ENCODE measurements at places on chromosomes 12 and 14.

- peak; percentile 7 for DNase-seq
These were observed 61.3 kb downstream of the CDK17 start for GRCh38 chr12:96338852-96339471.

DNA sequence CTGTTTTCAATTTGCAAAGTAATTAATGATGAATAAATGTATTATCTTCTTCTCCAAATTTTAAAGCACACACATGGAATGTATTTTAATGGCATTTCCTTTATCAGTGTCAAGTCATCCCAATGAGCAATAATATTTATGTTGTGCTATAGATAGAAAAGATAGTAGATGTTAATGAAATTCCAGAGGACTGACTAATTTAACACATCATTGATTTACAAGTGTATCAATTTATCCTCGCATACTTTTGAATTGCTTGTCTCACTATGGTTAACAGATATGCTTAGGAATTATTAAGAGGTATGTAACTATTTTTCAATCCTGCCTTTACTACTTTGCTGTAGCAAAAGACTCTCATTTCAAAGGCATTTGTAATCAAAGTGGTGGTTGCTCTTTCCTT is 842.9 kb downstream of the SLC6A15 start:
- no peak for DNase-seq

GRCh38 chr12:39660101-39660500 is 40.5 kb upstream of the ABCD2 start:
- DNase-seq: no peak

GRCh38 chr12:79302162-79302814 is 388.5 kb downstream of the PAWR start:
- DNase-seq: no peak

DNA sequence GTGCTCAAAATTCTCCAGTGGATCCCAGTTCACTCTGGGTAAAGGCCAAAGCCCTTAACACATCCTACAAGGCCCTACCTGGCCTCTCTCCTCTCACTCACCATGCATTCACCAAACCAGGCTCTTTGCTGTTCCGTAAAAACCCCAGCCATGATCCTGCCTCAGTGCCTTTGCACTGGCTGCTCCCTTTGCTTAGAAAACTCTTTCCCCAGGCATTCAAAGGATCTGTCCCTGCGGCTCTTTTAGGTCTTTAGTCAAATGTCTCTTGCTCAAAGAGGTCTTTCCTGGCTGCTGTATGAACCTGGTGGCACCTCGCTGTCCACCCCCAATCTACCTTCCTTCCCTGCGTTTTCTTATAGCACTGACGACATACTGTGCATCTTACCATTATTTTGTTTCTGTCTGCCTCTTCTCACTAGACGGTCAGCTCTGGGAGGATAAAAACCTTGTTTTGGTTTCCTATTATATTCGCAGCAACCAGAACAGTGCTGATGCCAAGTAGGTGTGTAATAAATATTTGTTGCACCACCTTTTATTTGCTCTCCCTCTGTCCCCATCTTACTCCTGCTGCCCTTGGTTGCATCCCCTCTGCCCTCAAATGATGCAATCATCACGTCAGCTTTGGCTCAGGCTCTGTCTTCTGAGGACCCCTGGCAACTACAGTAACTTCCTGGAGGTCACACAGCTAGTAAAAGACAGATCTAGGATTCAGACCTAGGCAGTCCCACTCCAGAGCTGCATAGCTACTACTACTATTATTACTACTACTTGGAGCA is 23.8 kb upstream of the DICER1 start:
- no peak for DNase-seq

DNA sequence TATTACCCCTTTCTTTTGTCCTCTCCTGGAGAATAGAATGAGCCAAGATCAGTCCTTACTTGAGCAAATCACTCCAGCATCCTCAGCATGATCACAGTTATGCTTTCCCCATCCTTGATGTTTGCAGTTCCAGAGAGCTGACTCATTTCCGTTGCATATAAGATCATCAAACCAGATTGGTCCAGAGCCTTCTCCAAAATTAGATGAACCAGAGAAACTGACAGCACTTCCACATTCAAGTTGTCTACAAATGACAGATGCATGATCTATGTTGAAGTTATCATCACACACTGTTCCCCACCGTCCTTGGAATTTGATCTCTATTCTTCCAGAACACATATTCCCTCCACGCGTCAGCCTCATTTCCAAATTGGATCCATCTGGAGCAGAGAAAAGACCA is 4.8 kb downstream of the CD163 start:
- no peak for DNase-seq

DNA sequence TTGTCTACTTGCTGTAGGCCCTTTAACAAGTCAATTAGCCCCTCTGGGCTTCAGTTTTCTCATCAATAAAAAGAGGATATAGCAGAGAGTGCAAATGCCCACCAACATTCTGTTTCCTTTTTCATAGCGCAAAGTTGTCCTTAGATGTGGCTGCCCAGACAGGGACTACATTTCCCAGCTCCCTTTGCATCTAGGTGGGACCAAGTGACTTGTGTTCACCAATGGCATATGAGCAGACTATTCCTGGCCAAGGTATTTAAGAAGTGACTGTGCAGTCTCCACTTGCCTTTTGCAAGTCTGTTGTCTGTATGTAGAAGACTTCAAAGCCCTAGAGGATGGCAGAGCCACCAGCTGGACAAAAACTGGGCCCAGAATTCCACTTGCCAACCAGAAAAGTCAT is 59.7 kb downstream of the DAO start:
- no peak for DNase-seq

- no peak for DNase-seq
These were observed 85.2 kb upstream of the ZFP36L1 start for GRCh38 chr14:68877993-68878575.

DNA sequence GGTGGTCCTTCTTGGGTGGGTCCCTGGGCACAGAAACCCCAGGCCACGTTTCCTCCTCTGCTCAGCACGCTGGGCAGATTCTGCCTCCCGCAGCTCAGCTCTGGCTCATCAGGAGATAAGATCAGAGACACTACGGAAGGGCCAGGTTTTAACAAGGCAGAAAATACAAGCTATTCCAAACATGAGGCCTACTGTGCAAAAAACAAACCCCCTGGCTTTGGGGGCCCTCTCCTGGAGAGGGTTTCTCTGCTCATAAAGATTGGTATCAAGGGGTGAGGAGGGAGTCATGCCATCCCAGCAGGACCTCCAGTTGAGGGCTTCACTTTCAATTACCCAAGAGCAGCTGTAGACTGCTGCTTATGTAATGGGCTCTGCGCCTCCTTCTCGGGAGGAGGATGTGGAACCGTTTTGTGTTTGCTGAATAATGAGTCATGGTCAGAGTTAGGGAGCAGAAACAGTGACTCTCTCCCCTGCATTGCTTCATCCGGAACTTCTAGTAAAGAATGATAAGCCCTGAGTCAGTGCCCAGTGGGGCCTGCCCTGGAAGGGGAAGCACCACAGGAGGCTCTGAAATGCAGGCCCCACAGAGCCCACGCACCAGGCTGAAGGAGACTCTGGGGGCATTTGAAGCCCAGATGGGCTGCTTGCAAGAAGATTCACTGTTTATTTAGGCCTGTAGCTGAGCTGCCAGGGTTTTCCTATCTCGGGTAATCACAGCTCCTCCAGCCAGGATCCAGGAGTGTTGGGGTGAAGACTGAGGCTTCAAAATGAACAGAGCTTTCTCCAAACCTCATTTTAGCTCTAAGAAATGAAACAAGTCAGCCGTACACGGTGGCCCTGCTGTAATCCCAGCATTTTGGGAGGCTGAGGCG is 79.3 kb downstream of the SSPN start:
- DNase-seq: peak; percentile 18

- DNase-seq: no peak
These were observed 4.5 kb upstream of the AQP2 start for GRCh38 chr12:49946086-49946485.

DNA sequence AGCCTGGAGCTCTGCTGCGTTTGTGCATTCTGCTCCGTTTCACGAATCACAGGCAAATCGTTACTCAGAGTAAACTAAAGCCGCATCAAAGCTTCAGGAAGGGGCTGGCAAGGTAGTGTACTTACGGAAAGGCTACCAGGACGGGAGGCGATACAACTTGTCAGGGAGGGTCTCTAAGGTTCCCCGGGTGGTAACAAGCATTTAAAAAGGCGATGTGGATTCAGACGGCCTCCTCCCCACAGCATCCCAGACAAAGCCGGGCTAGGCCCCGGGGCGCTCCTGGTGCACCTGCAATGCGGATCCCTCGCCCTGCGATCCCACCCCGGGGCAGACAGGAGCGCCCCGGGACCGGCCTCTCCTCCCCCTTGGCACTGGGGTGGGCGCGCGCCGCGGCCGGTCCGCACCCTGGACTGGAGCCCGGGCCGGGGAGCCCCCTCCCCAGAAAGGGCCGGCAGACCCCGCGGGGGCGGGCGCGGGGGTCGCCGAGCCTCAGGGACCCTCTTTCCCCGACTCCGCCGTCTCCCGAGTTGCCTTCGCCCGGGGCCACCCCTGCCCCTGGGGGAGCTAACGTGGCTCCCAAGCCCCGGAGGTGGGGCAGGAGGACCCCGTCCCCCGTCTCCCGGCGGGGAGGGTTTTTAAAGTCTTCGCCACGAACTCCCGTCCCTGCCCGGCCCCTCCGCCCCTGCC is 718 bp downstream of the CCDC92 start:
- DNase-seq: peak; percentile 58

- no peak for DNase-seq
These were observed 5.1 kb upstream of the OTUB2 start for GRCh38 chr14:94021001-94021400.

GRCh38 chr12:69405566-69405865 is 46.0 kb downstream of the YEATS4 start:
- DNase-seq: no peak

GRCh38 chr12:96197503-96198272 is 3.5 kb downstream of the ELK3 start:
- DNase-seq: no peak

GRCh38 chr12:97466000-97466399 is 3.4 kb downstream of the RMST start:
- peak; percentile 52 for DNase-seq

DNA sequence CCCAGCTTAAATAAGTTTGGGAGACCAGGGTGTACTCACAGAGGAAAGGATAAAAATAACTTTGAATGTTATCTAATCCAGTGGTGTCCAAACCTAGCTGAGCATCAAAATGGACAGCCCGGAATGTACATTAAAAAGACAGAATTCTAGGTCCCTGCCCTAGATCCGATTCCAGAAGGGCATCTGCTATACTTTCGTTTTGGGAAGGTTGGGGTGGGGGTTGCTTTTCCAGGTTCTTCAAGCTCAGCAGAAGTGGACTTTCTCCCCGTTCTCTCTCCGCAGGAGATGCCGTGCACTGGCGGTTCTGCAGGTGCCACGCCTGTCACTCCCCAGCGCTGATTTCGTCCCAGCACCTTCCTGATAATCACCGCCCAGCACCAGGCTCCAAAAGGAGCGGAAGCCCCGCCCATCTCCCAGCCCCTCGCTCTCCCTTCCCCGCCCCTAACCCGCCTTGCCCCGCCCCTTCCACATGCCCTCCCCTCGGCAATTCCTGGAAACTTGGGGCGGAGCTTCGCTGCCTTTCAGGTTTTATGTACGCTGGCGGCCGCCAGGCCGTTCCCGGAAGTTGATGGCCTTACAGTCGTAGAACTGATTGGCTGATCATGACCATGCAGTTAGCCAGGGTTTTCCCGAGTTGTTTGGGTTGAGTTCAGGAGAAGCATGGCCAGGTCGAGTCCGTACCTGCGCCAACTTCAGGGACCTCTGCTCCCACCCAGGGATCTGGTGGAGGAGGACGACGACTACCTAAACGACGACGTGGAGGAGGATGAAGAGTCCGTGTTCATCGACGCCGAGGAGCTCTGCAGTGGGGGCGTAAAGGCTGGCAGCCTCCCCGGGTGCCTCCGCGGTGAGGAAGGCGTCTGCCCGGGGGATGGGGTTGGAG is at the start of gene HELB:
Gene HELB (plus strand): TSS at position 550 of the 883 bp plus-strand sequence. CDS start 111 bp downstream, at position 661.
- DNase-seq: peak; percentile 96

DNA sequence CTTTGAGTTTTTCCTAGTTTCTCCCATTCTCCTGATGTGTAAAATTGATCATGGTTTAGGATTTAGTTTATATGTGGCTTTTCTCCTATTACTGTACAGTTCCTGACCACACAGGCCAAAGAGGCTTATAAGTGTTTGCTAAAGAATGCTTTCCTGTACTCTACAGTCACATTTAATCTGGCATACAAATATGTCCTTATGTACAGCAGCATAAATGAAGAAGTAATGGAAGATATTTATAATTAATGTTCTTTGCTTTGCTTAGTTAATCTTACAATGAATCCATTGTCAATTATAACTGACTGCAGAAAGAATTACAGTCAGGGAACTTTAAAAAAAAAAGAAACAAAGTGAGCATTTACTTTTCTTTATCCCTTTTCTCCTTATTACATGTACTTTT is 293.9 kb downstream of the KCNC2 start:
- no peak for DNase-seq

DNA sequence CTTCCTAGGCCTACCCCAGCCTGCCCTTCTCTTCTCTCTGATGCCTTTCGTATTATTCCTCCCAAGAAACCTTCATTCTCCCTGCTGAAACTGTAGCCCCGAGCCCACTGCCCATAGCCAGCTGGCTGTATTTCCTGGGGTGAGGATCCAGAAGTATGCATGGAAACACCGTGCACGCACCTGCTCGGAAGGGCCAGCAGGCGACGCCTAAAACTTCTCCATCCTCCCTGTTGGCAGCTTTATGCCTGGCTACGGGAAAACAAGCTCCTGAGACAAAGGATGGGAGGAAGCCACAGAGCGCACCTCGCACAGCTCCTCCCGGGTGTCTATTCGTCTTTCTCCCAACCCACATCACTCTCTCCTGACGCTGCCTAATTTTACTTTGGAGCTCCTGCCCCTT is 69.0 kb upstream of the CAPRIN2 start:
- no peak for DNase-seq

DNA sequence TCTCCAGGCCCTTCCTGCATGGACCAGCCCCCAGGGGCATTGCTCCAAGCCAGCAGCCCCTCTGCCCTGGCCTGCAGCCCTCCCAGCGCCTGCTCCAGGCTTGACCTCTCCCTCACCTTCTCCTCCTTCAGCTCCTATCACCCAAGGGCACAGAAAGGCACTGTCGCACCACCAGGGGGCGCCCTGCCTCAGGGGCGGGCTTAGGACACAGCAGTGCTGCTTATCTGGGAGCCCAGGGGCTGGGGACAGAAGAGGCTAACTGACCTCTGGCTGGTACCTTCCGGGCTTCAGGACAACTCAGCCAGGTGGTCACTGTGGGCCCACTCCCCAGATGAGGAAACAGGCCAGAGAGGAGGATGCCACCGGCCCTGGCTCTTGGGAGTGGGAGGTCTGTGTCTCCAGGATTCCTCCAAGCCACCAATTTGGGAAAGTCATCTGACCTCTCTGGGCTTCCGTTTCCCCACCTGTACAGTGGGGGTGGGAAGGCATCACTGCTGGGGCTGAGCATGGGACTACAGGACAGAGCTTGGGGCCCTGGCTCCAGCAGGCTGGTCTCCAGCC is 25.3 kb upstream of the GPR132 start:
- DNase-seq: peak; percentile 47

DNA sequence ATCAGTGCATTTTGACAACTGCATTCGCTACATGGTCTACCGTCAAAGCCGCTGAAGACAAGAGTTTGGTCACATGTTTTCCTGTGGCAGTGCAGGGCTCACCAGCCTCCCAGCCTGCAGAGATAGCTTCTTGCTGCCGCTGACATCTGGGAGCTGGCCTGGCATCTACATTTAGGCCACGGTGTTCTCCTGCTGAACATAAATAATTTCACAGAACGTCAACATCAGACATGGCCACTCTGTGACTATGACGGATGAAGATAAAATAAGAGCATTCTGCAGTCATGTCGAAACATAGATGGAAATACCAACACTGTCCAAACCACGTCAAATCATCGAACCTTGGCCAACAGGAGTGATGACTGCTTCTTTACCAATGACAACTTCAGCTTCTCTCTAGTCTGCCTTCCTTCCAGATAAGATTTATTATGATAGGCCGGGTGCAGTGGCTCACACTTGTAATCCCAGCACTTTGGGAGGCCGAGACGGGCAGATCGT is 91.2 kb downstream of the TNFAIP2 start:
- DNase-seq: no peak
